ENCODE measurements at places on chromosomes 13 and 19.
A peak's percentile ranks its signal among the peaks of the same experiment; 100 is the strongest.

- DNase-seq: no peak
Measured at GRCh38 chr13:32041429-32041828, 9.9 kb downstream of the FRY start.

DNA sequence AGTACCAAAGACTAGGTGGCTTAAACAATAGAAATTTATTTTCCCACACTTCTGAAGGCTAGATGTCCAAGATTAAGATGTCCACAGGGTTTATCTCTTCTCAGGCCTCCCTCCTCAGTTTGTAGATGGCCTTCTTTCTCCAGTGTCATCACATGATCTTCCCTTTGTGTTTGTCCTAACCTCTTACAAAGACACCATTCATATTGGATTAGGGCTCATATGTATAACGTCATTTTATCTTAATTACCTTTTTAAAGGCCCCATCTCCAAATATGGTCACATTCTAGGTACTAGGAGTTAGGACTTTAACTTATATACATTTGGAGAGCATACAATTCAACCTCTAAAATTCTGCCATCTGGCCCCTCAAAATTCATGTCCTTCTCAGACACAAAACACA, 34.3 kb downstream of the N4BP2L2 start:
- no peak for DNase-seq

DNA sequence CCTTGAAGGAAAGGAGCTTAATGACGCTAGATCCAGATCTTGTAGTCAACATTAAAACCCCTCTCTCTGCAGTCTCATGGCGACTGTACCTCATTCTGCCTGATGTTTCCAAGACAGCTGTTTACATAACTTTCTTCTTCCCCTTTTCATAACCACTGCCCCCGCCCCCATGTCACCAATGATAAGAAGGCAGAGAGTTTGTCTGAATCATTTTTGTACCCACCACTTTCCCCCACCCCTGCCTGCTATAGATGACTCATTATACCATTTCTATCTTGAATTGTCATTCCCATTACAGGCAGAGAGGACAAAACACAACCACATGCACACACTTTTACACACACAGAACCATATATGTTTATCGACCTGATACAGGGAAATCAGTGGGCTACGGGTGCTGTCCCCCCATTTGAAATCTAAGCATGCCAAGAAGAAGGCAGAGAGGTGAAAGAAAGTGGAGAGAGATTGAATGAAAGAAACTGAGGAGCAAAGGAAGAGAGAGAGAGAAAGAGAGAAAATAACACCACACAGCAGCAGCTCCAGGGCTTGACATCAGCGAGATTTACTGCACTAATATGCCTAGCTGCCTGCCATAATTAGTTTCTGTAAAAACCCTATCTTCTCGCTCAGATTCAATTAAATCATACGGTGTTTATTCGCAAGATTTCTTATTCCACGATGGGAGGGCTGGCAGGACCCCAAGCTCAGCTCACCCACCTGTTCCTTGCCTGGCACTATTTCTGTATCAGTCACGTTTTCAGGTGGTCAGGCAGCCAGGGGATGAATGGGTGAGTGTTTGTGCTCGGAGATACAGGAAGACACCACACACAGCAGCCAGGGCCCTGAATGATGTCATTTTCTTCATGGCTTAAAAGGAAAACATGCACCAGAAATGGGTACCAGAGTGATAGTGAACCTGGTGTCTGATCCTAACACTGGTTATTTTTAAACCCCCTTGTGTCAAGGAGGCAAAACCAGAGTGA, 114.3 kb upstream of the SERP2 start:
- DNase-seq: no peak

DNA sequence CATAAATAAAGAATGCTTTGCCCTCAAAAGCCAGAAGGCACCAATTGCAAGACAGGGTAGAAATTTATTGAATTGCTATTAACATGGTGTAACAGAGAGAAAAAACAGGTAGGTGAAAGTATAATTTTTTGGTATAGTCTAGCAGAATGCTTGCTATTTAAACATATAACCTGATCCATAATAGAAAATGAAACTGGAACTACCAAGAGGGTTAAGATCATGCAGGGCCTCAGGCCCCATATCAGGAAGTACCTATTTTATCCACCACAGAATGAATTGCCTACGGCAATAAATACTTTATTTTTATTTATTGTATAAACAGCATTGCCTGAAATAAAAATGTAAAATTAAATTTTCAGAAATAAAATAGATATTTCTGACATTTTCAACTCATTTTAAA, 159.5 kb downstream of the PRR20E start:
- no peak for DNase-seq

DNA sequence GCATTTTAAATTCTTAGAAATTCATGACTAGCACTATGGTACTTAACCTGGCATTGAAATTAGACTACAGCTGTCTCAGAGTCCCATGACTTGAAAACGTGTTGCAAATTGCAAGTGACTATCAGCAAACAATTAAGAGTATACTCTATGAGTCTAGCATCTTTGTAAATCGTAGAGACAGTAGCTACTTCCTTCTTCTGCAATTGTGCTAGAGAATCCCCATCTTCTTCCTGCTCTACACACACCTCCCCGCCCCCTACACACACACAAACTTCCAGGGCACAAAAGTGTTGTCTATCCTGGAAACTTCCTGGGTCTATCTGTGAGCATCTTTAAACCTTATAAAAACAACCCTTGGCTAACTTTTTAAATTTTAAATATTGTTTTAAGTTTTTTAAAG, 35.2 kb upstream of the MIR17HG start:
- DNase-seq: no peak

GRCh38 chr13:100954430-100955305, 280.1 kb upstream of the TMTC4 start:
- no peak for DNase-seq

GRCh38 chr19:45322744-45323281, at the start of gene CKM:
CKM (minus strand) TSS chr19:45322875; CDS start chr19:45319713, 3,162 bp downstream.
- DNase-seq: no peak

DNA sequence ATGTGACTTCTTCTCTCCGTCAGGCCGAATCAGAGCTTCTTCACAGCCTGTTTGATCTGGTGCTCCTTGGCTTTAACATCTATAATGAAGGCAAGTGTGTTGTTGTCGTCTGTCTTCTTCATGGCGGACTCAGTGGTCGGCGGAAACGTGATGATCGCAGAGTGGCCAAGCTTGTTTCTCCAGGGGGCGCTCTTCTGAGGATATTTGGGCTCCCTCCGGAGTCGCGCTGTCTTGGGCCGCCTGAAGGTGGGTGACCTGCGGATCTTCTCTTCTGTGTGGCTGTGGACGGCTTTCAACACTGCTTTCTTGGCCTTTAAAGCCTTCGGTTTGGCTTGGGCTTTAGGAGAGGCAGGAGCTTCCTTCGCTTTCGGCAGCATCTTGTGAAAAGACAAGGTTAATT, 9.8 kb downstream of the TPRX1 start:
- DNase-seq: no peak

DNA sequence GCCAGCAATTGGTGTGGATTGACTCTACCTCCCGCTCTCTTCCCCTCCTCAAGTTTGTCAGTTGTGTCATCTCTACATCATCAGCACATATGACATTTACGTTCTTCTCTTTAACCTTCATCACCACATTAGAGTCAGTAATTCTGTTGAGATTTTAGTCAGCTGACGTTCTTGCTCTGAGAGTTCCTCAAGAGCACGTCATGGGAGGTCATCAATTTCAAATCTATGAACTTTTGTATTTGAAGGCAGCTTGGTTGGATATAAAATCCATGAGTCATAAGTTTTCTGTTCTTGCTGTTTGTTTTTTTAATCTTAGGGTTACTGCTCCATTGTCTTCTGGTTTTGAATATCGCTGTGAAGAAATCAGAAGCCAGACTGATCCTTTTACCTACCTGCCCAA, 21.8 kb upstream of the ARGLU1 start:
- DNase-seq: no peak

GRCh38 chr13:96768524-96768923, 225.8 kb downstream of the OXGR1 start:
- no peak for DNase-seq

DNA sequence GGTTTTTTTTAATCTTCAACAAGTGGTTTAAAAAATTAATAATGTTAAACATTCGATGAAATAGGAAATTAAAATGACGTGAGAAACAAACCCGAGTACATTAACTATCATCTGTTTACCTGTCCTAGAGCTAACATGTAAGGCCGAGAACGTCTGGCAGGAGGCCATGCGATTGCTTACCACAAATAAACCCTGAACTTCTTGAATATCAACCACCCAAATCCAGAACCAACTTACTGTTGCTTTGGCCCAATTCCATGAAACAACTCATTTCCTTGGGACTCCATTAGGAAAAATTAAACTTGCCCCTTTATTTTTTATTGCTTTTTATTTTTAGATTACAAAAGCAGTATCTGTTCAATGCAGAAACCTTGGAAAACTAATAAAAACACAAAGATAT, 228.9 kb upstream of the IRS2 start:
- DNase-seq: peak; percentile 14

DNA sequence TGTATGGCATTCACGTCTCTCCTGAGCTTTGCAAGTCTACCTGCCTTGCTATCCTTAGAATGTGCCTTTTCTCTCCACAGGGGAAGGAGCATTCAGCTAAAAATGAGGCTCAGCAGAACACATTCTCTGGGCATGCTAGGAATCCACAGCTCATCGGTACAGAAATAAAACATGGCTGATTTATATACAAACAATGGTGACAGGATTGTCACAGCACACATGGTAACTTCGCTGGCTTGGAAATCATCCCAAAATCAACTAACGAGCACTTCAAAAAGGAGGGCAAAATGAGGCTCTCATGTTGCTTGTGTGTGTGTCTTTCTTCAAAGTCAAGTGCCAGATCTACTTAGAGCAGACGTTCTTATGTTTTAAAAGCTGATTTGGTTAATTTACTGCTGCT, 373.0 kb downstream of the FGF14 start:
- no peak for DNase-seq

DNA sequence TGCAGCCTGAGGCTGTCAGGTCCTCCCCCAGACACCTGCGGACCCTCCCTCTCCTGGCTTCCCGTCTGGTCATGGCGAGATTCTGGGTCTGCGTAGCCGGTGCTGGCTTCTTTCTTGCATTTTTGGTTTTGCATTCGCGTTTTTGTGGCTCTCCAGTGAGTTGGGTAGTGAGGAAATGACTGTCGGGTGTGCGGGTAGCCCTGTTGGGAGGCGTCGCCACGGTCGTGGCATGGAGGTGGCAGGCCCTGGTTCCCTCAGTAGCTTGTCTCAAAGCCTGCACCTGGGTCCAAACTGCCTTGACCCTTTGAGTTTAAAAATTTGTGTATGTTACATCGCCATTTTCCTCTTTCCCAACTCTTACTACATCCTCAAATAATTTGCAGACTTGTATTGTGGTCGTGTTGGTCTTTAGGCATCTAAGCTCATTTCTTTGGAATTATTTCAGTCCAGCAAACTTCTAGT, 344 bp downstream of the NHLRC3 start:
- DNase-seq: no peak
